Activated CD4-positive, alpha-beta memory T cell treated with anti-CD3 and anti-CD28 coated beads for 36 hours (primary cell): ENCODE measurements at places on chromosomes 2 and 18. TPM values are rescaled to one million over a fixed set of nuclear protein-coding genes. Genes with fewer than 3 reads are reported as not detected.

The KCNS3 gene
- 0.17 TPM for total RNA-seq

The CPLX4 gene
- not detected for total RNA-seq

The ZNF521 gene
- not detected for total RNA-seq

The DSG1 gene
- not detected for total RNA-seq

The C2orf81 gene
- total RNA-seq: 2.8 TPM

The OR6B2 gene
- not detected for total RNA-seq

The EN1 gene
- not detected for total RNA-seq

- DNase-seq: peak; percentile 53
Measured at GRCh38 chr2:171173087-171173486, 12.4 kb upstream of the TLK1 start.

DNA sequence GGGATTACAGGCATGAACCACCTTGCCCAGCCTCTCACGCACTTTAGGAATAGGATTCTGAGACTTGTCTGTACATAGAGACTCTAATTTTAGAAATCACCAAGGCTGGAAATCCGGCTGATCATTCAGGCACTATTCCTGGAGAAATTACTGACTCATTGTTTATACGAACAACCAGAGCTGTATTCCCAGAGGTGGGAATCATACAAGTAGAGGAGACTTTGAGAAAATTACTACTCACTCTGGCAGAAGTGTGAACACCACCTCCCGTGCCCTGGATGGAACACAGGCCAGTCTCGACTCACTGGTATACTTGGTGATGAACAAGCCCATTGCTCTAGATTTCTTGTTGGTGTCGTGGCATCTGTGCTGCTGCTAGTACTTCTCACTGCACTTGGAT, 5.8 kb upstream of the ADNP2 start:
- DNase-seq: no peak

DNA sequence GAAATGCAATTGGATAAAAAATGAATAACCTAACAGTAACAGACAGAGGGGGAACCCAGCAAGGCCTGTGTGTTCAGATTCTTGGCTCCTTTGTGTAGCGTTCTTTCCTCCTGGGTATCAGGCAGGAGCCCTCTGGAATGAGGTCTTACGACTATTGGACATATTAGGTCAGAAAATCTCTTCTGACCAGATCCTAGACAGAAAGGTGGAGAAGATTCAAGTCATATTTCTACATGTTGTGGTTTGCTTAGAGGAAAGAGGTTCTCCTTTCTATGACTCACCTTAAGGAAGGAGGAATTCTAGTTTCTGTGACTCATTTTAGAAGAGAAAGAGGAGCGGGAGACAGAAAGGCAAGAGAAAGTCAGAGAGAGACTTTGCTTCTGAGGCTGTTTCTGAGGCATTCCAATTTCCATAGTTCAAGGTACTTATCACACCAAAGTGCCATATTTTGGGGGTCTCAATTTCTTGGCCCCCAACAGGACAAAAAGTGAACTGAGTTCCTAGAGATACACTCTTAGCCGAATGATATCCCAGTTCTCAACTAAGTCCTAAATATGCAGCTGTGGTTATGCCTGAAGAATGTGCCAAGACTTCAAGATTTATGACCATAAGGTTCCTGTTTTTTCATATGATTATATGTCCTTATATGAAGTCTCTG, 618.6 kb downstream of the ZEB2 start:
- DNase-seq: no peak

- no peak for DNase-seq
Measured at GRCh38 chr2:227183657-227184367, 19.4 kb downstream of the COL4A3 start.

- no peak for DNase-seq
Measured at GRCh38 chr2:45067859-45068570, 58.8 kb upstream of the SIX2 start.

DNA sequence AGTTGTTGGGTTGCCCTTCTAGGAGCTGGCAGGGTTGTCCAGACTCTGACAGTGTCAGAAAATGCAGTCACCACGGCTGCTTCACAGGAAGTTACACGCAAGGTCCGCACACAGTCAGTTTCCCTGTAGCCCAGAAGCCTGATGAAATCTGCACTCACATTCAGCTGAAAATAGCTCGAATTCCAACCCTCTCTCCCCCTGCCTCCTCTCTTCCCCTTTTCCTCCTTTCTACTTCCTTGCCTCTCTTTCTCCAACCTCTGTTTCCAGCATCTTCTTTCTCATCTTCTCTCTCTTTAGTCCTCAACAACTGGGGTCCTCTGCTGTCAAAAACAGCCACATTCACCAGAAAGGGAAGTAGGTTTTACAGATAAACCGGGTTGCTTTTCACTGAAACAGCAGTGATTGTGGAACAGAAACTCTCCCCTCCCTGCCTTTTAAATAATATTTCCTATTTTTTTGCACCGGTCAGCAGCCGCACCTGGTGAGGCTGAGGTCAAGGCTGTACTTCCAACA, 69.3 kb downstream of the BCL11A start:
- DNase-seq: no peak

GRCh38 chr2:64797881-64798575, 144.3 kb upstream of the SERTAD2 start:
- DNase-seq: no peak

GRCh38 chr2:217875556-217876252, 127.1 kb downstream of the TNS1 start:
- no peak for DNase-seq

DNA sequence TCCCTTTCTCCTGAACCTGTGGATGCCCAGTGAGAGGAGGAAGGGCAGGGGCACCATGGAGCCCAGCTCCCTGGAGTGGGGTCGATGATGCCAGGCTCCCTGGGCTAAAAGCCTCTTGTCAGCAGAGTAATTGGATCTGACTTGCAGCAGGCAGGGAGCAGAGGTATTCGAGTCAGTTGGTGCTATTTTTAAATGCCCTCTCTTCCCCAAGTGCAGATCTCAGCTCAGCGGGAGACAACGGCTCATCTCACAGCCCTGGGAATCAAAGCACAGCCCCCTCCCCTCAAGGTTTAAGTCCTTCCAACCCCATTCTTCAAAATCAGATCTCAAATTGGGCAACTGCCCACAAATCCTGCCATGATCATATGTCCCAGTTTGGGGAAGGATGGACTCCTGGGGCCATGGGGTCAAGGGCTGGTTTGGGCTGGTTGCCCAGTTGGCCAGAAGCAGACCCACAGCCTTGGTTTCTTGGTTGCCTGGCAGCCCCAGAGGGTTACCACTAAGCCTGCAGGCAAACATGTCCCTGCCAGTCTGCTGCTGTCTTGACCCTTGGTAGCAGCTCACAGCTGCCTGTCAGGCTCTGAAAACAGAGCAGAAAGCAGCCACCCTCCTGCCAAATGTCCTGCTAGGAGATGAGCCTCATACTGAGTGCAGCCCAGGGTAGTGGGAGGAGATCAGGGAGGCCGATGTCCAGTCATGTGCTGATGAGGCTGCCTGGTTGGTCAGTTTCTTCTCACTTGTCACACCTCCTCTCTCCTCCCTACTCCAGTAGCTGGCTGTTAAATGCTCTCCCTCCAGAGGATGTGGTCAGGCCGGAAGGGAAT, 244.9 kb downstream of the LOXHD1 start:
- DNase-seq: no peak

DNA sequence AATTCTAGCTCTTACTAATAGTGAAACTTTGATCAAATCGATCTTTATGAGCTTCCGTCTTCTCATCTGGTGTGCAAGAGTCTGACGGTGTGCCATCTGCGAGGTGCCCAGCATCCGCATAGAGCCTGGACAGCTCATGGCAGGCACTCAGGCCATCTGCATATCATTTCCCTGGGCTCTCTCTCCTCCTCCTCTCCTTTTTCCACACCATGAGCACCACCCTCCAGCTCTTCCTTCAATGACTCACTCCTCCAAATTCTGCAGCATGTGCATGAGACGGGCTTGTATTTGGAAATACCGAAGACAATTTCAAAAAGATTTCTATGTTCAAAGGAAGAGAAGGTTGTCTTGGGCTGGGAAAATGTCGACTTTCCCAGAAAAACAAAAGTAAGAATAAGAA, 161.1 kb downstream of the CCBE1 start:
- no peak for DNase-seq

DNA sequence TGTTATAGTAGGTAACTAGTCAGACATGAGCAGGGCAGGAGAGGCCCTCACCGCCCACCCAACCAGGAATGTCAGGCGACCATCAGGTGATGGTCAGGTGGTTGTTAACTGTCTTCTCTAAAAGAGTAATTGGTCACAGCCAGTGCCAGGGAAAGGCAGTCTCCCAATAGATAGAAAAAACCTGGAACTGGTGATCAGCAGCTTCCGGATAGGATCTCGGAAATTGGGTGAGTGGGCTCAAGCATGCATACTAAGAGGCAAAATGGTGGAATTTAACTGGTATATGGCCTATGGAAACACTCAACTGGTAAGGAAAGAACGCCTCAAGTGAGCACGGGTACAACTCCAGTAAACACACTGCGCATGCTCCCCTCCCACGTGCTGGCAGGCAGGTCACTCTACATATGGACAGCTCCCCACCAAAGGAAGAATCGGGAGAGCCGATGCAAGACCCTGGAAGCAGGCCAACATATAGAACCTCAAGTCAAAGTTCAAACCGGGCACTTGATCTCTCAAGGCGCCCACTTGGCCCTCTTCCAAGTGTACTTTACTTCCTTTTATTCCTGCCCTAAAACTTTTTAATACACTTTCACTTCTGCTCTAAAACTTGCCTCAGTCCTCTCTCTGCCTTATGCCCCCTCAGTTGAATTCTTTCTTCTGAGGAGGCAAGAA, 43.5 kb upstream of the TMEM131 start:
- no peak for DNase-seq

GRCh38 chr18:36850527-36851201, 21.7 kb downstream of the KIAA1328 start:
- DNase-seq: peak; percentile 13

DNA sequence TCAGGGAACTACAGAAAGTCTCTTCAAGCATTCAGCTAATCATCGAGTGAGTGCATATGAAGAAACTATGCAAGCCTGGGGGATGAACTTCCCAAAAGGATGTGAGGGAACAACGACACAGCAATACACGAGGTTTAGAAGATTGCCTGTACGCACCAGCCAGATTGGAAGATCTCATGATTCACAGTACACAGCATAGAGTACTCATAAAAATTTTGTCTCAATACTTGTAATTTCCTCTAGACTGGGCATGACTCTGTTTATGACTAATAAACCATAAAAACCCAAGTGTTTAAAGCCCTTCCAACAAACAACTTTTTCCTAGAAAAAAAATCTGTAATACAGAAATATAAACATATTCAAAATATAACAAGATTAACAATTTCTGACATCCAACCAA, 279.7 kb downstream of the KCNJ3 start:
- DNase-seq: no peak

DNA sequence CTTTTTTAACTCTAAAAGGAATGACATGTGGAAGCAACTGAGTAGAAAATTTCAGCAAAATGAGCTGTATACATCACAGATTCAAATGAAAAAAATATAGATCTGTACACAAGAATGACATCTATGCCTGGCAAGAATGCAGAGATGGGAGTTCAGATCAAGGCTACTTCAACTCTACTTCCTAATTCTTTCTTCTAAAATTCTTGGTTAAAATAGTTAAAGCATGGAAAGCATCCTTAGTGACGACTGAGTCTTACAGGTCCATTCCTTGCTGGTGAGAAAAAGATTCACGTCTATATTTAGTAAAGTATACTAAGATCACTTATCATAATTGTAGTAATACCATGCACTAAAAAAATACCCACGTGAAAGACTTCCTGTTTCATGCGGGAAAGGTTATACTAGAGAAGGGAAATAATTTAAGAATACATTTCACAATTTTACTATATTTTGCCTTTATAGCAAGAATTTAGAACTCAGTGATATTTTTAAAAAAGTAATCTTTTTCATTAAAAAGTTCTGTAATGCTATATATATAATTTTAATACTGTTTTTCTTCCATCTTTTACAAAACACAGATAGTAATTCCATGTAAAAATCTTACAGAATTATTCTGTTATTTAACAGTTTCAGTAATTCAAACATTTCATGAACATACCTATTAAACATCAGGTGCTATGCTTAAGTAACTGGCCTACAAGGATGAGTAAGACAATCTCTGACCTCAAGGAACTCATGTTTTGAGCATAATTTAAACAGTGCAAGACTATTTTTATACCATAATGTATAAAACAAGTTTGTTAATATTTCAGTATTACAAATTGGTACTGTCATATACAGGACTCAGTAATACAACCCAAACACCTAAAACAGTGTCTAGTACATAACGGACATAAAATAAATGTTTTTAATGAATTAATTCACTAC, 159.6 kb downstream of the BAZ2B start:
- DNase-seq: no peak

GRCh38 chr2:144524118-144525009, 4.4 kb upstream of the ZEB2 start:
- no peak for DNase-seq

- no peak for DNase-seq
Measured at GRCh38 chr2:97766567-97766966, 53.2 kb downstream of the ZAP70 start.

GRCh38 chr2:226115102-226115831, 684.4 kb downstream of the IRS1 start:
- DNase-seq: no peak

DNA sequence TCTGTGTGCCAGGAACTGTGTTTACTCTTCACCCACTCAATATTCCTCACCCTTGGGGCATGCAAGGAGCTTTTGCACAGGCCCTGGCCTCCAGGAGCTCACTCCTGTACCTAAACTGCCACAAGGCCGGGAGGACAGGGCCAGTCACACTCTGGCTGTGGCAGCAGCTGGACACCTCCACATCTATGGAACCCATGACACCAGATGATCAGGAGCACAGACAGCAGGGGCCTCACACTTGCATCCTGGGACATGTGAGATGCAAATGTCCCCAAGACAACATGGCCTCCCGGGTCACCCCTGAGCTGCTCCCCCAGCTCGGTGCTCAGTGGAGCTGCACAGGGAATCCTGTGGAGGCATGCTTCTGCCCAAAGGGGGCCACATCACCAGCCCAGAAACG, 61.8 kb upstream of the SLC66A3 start:
- DNase-seq: no peak

- DNase-seq: no peak
Measured at GRCh38 chr2:68172990-68173700, 15.5 kb downstream of the PNO1 start.

GRCh38 chr2:3329491-3329890, 48.1 kb downstream of the EIPR1 start:
- no peak for DNase-seq

- no peak for DNase-seq
Measured at GRCh38 chr2:240298117-240298790, 137.2 kb upstream of the GPC1 start.

DNA sequence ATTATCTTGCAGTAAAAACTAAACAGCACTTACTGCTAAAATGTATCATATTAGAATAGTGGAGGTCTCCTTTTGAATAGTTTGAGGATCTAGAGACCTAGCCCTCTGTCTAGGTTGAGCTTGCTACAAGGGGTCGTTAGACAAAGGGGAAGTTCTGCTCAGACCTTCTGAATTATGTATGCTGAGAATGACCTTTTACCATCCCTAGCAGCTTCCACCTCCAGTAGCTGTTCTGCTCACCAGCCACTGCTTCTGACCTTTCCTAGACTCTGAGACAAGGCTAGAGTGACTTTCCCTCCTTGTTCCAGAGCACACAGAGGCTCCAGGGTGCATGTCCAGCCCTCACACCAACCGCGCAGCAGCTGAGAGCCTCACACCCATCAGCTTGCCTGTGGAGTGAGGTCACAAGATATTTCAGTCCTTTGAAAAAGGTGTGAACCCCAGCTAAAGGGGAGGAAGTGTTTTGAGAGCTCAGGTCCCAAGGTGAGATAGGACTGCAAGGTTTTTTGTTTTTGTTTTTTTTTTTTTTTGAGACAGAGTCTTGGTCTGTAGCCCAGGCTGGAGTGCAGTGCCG, 289.3 kb upstream of the TNP1 start:
- DNase-seq: no peak

- DNase-seq: no peak
Measured at GRCh38 chr2:190766595-190766994, 114.0 kb upstream of the GLS start.
